Left hindlimb (tissue), 1 donor: ENCODE measurements at places on chromosomes 6 and 20.

DNA sequence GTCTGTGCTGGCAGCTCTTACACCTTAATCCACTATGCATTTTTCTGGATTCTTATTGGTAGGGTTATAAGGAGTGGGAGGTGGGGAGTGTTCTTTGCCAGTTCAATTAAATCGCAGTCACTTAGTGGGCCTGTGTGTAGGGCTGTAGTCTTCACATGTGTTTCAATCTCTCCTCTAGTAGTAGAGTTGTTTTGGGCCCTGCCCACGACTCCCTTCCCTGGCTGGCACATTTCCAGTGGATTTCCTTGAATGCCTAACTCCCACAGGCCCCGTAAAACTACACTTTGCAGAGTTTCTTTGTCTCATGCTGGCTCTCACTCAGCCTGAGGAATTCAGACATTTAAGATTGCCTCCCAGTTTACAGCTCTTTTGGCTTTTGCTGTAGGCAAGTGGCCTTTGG lies 414.0 kb upstream of the OPRM1 start:
- peak; percentile 89 for DNase-seq

- no peak for DNase-seq
Observed at GRCh38 chr6:111813237-111813636, 60.0 kb downstream of the FYN start.

GRCh38 chr6:146312608-146313007 lies 231.0 kb upstream of the RAB32 start:
- no peak for DNase-seq

- no peak for DNase-seq
Observed at GRCh38 chr6:35755278-35755924, 18.6 kb downstream of the ARMC12 start.

GRCh38 chr6:43788301-43788700 lies 18.3 kb downstream of the VEGFA start:
- no peak for DNase-seq

- DNase-seq, result no peak
Observed at GRCh38 chr6:125098253-125098652, 55.3 kb upstream of the TPD52L1 start.

- no peak for DNase-seq
Observed at GRCh38 chr20:53220482-53221307, 248.5 kb downstream of the TSHZ2 start.
